Left lobe of liver (tissue), 2 donors: ENCODE measurements at places on chromosomes 6 and 20.

- no peak for DNase-seq
These were observed 78.7 kb downstream of the SGK1 start for GRCh38 chr6:134238960-134239795.

GRCh38 chr6:79686707-79687309 is 55.7 kb downstream of the SH3BGRL2 start:
- no peak for DNase-seq

GRCh38 chr6:159100395-159101182 is 55.8 kb upstream of the TAGAP start:
- DNase-seq = no peak

- no peak for DNase-seq
These were observed 226.0 kb downstream of the TPBG start for GRCh38 chr6:82589509-82590206.

DNA sequence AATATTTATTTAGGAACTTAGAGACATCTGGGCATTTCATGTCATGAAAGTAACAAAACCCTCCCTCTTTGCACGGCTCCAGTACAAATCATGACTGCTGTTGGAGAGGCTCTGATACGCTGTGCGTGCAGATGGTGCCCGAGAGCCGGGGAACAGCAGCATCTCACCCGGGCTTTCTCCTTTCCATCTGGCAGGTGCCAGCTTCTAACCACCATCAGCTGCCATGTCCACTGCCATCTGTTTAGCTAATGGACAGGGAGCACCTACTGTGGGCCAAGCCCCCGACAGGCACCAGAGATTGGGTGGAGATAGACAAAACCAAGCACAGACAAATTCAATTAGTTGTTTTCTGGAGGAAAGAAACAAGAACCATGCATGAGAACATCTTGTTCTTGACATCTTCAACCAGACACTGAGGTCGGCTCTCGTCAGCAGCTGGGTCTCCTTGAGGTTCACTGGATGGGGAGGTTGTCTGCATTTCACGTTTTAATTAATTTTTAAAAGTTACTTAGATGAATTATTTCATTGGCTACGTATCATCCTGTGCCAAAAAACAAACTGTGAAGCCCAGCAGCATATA is 323.7 kb downstream of the THBS2 start:
- DNase-seq = no peak

GRCh38 chr20:34693414-34693813 is 10.7 kb upstream of the TP53INP2 start:
- DNase-seq = no peak

- DNase-seq = no peak
These were observed 296.2 kb downstream of the FARS2 start for GRCh38 chr6:5557506-5557905.

- DNase-seq = no peak
These were observed 25.1 kb downstream of the RNF217 start for GRCh38 chr6:124987291-124987690.

DNA sequence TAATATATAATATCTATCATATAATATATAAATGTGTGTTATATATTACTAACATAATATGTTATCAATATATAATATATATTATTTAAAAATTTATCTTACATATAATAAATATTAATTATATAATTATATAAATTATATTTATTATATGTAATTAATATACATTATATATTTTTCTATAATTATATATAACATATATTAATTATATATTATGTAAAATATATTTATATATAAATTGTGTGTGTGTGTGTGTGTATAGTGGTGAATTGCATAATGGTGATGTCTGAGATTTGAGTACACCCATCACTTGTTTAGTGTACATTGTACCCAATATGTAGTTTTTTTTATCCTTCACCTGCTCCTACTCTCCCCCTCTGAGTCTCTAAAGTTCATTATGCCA is 205.9 kb upstream of the KCNG1 start:
- DNase-seq = no peak

DNA sequence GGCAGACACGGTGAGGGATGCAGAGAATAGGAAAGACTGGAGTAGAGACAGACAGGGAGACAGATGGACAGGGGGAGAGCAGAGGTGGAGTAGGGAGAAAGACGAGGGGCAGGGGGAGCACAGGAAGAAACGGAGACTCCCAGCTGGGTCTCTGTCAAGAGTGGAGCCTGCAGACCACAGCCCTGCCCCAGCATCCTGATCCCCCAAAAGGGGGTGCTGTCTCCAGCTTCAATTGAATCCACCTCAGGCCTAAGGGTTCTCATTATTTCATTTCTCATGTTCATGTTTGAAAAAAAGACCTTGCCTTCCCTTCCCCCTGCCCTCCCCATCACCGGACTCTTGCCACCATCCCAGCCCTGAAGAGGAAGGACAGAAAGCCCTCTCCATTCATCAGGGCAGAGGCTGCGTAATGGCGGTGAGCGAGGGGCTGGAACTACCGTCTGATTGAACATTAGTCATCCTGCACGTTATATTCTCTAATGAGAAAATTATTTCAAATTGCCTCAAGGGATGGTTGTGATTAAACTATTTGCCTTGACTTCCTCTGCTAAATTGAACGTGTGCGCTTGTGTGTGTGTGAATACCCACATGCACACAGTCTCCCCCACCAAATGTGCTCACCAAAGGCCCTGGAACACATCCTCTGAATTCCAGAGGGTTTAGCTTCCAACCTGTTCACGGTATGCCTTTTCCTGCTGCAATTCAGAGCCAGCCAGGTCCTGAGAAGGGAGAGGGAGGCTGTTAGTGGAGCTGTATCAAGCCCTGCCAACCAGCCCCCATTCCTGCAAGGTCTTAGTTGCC is 98.3 kb downstream of the CDC5L start:
- no peak for DNase-seq

GRCh38 chr6:136468711-136469110 is 81.5 kb downstream of the MAP7 start:
- DNase-seq = no peak

DNA sequence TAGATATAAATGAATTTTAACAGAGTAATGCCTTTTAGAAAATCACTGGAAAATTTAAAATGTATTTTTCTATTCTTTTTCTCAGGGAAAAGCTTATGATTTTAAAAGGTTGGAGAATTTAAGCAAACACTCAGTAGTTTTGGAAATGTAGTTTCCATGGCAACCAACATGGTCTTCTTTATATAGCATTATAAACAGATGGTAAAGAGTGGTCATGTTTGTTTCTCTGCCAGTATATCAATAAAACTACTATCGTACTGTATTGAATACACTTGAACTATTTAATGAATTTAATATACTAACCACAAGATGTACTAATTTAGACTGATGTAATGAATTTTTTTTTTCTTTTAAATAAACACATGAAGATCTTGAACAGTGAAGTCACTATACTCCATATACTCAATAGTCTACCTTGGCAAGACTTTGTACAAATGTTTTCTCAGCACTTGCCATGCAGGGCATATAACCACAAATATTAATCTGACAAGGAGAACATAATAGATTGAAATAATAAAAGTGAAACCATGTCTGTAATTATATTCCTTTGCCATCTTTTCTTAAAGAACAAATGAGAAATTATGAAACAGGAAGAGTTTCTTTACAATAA is 105.5 kb downstream of the PDSS2 start:
- DNase-seq = no peak

- DNase-seq = no peak
These were observed 22.2 kb upstream of the GABRR1 start for GRCh38 chr6:89239338-89239737.

GRCh38 chr20:25005661-25006060 is 13.1 kb upstream of the APMAP start:
- peak; percentile 37 for DNase-seq

DNA sequence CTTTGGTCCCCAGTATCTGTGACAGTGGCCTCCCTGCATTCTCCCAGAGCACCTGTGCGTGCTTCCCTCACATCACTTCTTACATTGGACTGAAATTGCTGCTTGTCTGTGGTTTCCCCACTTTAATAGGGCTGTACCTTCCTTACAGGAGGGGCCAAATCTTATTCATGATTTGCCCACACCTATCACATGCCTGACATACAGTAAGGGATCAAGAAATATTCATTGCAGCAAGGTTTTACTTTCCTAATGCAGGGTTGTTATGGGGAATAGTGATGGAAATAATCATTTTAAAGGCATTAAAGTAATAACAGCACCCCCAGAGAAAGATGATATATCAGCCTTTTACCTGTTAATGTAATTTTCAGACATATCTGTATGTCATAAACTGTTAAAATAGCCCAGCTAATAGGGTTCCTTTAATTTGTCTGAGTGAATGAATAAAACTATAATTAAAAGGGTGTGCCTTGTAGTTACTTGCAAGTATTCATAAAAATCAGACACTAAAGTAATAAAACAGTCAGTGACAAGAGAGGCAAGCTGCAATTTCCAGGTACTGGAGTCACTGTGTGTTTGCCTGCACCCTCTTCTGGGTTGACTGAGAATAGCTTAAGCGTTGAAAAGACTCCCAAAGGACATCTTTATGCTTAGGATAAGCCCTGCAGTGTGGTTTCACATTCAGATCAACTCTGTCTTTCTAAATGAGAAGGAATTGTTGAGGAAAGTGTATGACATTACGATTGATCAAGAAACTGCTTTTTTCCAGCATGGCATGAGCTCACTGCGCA is 182.7 kb downstream of the PHACTR1 start:
- no peak for DNase-seq

- DNase-seq = no peak
These were observed 48.2 kb downstream of the ARHGAP18 start for GRCh38 chr6:129661536-129662405.

DNA sequence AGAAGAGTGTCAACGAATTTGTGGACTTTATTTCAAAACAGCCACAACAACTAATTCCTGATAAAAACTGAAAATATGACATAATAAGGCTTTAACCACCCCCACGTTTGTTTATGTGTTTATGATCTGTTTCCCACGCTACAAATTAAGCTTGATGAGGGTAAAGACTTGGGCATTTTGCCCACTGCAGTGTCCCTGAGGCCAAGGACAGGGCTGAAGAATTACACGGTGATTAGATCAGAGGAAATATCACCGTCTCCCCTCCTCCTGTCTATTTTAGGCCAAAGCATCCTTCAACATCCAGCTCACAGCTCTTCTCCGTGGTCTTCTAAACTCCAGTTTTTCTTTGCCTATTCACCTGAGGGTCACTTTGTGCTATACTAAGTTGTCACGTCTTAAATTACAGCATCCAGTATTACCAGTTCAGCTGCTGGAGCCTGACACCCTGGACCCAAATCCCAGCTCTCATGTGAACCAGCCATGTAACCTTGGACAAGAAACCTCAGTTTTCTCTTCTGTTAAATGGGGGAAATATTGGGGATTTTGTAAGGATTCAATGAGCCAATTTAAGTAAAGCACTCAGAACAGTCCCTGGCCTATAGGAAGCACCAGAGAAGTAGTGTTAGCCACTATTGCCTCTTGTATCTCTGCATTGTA is 15.2 kb upstream of the ARFGEF2 start:
- DNase-seq = no peak

DNA sequence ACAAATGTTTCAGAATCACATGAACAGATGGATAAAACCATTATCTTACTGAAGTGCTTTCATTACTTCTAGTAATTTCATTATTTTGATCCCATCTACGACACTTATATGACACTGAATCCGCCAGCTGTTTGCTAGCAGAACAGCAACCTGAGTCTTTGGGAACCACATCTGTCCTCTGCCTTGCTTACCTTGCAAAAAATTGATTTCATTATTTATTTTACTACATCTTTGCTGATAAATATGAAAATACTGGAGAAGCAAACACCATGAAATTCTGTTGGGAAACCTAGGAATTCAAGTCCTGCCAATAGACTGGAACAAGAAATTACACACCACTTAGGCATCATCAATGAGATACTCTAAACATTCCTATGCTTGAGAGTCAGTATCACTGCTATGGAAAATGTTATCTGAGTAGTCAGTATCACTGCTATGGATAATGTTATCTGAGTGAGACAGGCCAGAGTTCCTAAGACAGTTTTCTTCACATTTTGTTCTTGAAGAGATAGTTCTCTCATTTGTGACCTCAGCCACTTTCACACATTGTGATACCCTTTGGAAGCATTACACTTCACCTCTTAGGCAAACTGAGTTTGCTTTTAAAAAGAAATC is 91.9 kb downstream of the PDE10A start:
- no peak for DNase-seq

GRCh38 chr6:36826520-36827227 is 12.6 kb downstream of the CPNE5 start:
- DNase-seq = no peak

DNA sequence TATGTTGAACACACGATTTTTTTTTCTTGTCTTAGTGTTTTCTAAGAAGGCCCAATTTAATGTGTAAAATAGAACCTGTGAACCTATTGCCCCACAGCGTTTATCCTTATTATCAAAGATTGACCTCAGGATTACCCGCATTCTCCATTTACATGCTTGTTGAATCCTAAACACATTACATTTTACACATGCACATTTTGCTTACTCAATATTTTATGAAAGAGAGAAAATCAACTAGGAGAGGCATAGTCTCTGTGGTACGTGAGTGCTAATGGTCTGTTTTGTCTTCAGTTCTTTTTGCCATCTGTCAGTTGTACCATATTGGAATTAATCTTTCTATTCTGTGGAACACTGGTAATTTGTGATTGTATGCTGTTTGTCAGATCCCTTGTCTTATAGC is 80.1 kb upstream of the SMIM8 start:
- DNase-seq = no peak

DNA sequence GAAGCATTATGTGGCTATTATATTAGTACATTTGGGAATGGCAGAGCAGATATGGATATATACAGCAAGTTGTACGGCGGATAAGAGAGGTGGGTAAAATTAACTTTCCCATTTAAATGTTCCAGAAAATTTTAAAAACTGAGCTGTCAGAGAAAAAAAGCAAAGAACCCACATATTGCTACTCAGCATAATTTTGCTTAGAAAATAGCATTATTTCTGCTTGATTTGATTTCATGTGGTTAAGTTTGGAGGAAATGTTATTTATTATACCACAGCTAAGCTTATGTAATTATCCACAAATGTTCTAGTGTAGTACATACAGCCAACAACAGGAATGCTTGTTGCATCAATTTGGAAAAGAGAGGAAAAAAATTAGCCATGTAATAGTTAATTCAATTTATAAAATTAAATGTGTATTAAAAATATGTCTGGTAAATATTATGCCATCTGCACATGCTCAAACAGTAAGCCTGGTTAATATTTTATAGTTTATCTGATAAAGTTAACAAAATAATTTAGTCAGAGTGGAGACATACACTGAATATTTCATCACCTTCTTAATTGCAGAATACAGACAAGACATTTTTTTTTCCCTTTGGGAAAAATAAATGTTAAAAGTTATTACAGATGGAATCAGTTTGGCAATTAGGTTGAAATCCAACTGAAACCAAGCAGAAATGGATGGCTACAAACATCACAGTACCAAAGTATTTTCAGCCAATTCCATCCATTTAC is 172.1 kb upstream of the ID4 start:
- DNase-seq = no peak

- DNase-seq = no peak
These were observed 181.2 kb upstream of the JAG1 start for GRCh38 chr20:10854976-10855375.

GRCh38 chr6:5670381-5670780 is 336.3 kb downstream of the NRN1 start:
- DNase-seq = no peak

GRCh38 chr20:11867291-11867919 is 50.3 kb upstream of the BTBD3 start:
- DNase-seq = no peak

GRCh38 chr20:58580474-58580835 is 65.3 kb upstream of the APCDD1L start:
- no peak for DNase-seq
